ENCODE measurements at places on chromosomes 4 and X.
A peak's percentile ranks its signal among the peaks of the same experiment; 100 is the strongest.

DNA sequence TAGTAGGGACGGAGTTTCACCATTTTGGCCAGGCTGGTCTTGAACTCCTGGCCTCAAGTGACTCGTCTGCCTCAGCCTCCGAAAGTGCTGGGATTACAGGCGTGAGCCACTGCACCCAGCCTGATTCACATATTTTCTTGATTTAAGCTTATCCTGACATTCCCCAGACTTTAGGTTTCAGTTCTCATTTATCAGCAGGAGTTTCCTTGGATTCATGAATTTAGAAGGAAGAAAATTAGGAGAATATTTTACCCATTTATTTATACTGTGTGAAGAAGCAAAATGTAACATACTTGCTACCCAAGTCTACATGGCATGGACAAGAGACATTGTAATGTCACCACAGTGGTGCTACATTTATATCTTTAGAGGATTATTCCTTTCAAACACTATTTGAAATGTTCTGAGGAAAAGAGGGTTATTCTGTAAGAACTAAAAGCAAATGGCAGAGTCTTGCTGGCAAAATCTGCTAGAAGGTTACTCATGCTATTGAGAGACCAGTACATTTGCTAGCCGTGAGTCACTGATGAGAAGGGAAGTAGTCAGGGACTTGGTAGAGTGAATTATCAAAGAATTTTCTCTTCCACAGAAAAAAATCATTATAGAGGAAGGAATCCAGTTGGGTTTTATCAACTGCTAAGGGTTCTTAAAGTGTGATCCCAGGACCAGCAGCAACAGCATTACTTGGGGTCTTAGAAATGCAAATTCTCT, 26.1 kb upstream of the CFAP299 start:
- DNase-seq = no peak

GRCh38 chr4:37827030-37827685, 672 bp downstream of the PGM2 start:
- DNase-seq = no peak

DNA sequence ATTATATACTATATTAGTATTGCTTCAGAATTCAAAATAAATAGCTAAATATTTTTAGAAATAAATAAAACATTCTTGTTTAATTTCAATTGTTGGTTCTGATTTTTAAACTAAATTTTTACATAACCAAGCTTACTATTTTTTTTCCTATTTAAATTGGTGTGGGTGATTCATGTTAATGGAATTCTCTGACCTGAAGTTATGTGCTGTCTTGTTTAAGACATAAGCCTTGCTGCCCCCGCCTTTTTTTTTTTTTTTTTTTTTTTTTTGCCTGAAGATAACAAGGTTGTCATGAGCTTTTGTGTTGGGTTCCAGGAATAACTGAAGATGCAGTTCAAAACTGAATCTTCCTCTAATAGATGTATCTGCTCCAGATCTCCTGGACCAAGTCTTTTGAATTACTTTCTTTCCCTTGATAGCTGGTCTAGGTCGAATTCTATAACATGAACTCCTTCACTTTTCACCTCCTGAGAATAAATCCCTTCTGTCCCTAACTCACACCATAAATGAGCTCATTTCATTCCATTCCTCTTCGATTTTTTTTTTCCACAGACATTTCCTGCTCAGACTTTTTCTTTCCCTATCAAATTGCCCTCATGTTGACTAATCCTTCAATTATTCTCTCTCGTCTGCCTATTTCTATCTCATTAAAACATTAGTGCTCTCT, 261.5 kb upstream of the FTHL17 start:
- no peak for DNase-seq

DNA sequence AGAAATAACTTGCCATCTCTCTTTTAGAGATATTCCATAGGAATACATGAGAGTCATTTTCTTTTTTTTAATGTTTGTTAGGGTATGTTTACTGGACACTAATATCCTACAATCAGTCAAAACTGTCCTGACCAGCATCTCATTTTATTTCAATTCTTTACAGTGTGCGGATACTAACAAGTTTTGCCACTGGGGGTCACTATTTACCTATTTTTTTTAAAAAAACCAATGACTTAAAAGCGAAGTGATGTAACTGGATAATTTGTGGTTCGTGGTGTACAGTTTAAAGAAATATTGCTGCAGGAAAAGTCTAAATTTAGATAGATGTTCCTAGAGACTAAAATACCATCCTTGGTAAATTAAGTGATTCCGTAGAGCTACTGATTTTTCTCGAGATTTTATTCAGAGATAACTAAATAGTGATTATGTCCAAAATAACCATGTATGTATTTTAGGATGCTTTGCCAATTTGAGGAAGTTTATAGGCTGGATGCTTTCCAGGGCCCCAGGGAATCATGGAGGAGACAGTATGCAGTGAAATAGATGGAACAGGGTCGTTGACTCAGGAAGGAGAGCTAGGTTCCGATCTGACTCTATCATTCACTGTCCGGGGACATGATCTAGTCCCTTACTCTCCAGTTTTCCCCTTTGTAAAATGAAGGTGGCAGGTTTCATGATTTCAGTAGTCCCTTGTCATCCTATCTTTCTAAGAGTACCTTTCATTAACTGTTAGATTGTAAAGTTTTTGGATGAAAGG, 34.0 kb upstream of the GNPDA2 start:
- DNase-seq = no peak

- DNase-seq = no peak
These were observed 77.3 kb upstream of the IGSF1 start for GRCh38 chrX:131366407-131366806.

- no peak for DNase-seq
These were observed 26.1 kb downstream of the PPP2R3B start for GRCh38 chrX:360496-361150.

GRCh38 chr4:90950385-90950841, 823.2 kb downstream of the CCSER1 start:
- no peak for DNase-seq

DNA sequence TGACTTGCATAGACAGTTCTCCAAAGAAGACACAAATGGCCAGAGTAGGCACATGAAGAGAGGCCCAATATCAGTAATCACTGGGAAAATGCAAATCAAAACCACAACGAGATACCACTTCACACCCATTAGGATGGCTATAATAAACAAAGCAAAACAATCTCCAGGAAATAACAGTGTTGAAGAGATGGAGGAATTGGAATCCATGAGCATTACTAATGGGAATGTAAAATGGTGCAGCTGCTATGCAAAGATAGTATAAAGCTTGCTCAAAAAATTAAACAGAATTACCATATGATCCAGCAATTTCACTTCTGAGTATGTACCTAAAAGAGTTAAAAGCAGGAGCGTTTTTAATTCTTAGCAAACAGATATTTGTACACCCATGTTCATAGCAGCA, 17.0 kb upstream of the TMEM33 start:
- DNase-seq = no peak

DNA sequence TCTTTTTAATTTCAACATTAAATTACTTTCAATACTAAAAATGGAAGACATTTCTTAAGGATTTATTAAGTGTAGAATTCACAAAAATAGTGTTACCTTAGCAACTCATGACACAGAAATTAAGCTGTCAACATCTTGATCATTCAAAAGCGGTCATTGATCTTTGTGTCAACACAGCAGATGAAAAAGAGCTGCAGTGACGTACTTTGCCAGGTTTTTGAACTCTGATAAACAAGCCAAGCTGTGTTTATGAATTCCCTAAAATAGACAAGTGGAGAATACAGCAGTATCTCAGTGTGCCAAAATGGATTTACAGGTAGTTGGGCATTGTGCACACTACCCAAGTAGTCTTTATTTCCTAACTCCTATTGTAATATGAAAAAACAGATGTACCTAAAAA, 1141.8 kb upstream of the PCDH7 start:
- DNase-seq = no peak

GRCh38 chr4:55396308-55397125, 760 bp downstream of the TMEM165 start:
- DNase-seq = peak; percentile 12

GRCh38 chr4:140085062-140085622, 68.8 kb downstream of the MAML3 start:
- no peak for DNase-seq

DNA sequence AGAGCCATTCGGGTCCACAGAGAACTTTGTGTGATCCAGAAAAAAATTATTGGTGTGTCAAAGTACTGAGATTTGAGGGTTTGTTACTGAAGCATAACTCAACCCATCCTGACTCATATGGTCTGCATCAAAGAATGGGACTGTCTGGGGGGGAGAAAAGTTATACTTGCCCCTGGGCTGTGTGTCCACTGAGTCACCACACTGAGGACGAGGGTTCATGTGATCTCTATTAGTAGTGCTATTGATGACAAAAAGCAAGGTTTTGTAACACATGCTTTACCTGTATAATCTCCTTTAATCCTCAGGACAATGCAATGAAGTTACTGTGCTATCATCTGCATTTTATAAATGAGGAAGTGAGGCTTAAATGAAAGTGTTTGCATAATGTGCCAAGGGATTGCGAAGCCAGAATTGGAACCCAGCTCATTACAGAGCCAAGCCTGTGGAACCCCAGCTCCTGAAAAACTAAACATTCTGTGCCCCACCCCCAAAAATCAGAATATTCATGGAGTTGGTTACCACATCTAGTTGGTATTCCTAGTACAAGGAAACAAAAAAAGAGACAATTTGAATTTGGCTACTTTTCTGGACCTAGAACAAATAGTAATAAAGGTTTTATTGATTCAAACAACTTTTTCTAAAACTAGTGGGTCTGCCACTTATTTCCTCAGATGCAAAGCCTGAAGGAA, 31.2 kb downstream of the CCDC149 start:
- DNase-seq = no peak

- DNase-seq = no peak
These were observed 52.6 kb upstream of the PDHA1 start for GRCh38 chrX:19291086-19291485.

GRCh38 chr4:98516042-98516440, 142.4 kb downstream of the TSPAN5 start:
- no peak for DNase-seq

DNA sequence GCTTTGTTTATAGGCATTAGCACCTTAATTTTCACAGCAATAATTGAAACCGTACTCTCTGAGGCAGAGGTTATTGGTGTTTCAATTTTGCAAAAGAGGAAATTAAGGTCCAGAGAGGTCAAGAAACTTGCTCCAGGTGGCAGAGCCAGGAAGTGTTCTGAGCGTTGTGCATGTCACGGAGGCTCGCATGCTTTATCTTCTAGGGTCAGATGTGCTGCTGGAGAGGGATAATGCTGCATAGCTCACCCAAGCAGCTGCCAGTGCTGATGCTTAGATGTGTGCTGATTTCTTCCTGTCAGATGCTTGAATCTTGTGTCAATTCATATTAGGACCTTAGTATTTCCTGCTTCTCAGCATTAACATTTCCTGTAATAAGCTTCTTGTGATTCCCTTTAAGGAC, 13.0 kb upstream of the FGF5 start:
- no peak for DNase-seq

DNA sequence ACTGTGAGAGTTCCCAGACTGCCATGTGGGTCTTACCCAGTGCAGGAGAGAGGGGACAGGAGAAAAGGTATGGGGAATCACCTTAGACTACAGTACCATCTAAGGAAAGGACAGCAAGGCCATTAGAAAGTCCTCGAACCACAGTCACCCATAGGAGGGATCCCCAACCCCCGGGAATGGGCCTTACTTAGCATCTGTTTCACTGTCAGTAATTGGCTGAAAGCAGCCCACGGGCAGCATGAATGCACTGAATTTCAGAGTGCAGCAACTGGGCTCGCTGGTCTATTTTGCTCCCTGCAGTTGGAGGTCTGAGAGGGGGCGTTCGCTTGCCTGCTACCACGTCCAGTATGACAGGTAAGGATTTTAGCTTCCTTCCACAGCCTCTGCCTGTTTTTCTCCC, 50.4 kb upstream of the KLHL8 start:
- DNase-seq = no peak

DNA sequence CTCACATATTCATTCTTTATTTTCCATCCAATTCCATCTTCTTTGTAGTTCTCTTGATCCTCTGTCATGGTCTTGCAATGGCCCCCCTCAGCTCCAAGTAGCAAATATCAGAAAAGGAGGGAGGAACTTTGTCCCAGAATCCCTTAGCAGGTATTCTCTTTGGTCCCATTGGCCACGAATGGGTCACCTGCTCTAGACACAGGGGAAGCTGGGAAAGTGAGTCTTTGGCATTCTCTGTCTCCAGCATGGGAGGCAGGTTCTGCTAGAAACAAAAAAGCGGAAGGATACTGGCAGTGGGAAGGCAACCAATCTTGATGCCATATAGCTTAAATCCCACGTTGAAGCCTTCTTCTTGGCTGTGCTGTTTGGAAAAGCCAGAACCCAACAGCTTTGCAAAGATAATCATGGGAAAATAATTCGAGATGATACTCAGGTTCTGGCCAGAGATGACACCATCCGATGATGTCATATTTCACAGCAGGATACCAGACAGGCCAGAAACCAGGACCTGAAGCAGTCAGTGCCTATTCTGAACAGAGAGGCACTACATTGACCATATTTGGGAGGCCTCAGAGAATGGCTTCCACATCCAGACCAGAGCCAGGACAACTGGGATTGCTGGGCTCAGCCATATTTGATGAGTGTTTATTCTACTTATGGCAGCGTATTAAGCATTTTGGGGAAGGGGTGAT, 110.4 kb upstream of the ATXN3L start:
- no peak for DNase-seq

DNA sequence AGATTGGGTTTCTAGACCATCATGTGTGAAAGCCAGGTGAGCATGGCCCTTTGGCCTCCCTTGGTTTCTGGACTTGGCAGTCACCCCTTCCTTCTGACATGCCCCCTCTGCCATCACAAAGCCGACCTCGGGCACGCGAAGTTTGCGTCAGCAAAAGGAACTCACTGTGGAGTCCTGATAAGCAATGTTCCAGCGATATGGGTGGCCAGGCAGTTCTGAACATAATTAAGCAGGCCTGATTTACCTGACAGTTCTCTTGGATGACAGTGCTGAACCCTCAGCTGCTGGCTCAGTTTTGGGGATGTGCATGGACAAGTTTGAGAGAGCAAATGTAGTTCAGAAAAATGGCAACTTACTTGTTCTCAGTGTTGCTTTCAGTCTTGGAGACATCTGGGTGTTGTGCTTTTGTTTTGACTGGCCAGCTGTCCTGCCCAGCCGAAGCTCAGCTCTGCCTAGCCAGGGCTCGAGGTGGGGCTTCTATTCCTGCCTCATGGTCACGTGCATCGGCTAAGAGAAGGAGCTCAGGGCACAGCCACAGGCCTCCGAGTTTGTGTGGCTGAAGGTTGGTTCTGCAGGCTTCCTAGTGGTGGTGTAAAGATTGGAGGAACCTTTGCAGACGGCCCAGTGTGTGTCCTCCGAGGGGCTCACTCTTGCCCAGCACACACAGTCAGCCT, 78.3 kb downstream of the CLDN34 start:
- DNase-seq = no peak

Data from activated gamma-delta T cell treated with anti-CD3 and anti-CD28 coated beads, Interleukin-2, amount 50 U/mL, for 16 hours (primary cell).